ENCODE measurements at places on chromosomes 13 and 19.
A peak's percentile ranks its signal among the peaks of the same experiment; 100 is the strongest.

DNA sequence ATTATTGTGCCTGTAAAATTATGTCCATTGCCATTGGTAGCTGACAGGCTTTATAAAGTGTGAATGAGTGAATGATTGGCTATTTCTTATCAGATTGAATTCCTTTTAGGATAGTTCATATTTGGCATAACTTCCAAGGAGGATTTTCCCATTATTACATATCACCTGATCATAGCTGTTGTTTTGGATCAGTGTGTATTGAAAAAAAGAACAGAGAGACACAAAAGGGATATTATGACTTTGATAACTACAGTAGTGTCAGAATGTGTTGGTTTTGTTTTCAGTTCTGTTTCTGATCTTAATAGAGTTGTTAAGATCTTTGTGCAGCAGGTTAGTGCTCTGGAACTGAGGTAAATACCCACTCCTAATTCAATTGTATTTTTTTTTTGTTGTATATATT is 103.8 kb downstream of the LRCH1 start:
- DNase-seq: no peak

- DNase-seq: no peak
Measured at GRCh38 chr19:13483215-13483614, 23.1 kb downstream of the CACNA1A start.

DNA sequence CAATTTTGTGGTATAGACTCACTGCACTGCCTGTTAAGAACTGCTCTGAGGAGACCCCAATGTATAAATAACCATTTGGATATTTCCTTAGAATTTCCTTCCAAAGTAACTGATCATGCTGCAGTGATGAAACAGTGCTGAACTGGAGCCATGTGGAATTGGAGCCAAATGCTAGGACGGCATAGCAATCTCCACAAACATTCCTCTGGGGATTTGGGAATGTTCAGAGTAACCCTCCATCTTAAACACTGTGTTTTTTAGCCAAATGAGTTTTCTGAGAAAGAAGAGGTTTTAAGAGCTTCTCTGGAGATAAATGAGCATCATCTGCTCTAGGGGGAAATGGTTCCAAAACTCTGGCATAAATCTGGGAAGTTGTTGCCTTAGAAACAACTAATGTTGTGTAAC is 98.2 kb downstream of the OLFM4 start:
- DNase-seq: no peak

GRCh38 chr13:110134801-110135200 is 172.2 kb downstream of the COL4A1 start:
- no peak for DNase-seq

DNA sequence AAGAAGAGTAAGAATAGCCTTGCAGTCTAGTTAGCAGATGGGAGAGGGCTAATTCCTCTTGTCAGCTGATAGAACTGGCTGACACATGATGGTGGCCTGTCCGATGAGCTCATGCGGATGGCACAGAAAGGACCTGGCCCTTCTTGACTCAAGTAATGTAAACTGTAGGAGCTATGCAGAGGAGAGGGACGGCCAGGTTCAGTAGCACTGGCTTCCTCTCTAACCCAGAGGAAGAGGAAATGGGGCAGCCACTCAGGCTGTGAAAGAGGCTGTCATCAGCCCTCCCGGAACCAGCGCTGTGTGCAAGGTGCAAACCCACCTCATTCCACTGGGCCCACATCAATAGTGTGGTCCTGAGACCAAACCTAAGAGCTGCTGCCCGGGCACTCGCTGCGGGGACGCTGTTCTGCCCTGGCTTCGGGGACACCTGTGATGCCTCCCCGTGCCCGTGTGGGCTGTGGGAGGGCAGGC is 30.8 kb upstream of the USE1 start:
- peak; percentile 26 for DNase-seq

DNA sequence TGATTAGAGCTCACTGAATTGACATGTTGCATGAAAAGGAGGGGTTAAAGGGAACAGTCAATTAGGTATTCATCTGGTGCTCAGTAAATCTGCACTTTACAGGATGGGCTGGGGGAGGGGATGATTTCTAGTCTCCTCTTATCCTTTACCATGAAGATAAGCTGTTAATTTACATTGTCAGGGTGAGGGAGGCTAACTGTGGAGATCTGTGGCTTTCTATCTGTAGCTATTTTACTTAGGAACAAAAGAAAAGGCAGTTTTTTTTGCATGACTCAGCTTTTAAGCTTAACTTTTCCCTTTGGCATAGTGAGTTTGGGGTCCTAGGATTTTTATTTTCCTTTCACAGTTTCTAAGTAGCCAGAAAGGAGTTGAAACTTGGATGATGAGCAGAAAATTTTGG is 253.3 kb downstream of the LMO7 start:
- DNase-seq: no peak

Data from stimulated activated CD8-positive, alpha-beta memory T cell treated with anti-CD3 and anti-CD28 coated beads, Interleukin-2, amount 100 ng/mL, for 1 hour (primary cell).